ENCODE measurements at places on chromosomes 7 and 10. TPM values are rescaled to one million over a fixed set of nuclear protein-coding genes. Genes with fewer than 3 reads are reported as not detected.

DNA sequence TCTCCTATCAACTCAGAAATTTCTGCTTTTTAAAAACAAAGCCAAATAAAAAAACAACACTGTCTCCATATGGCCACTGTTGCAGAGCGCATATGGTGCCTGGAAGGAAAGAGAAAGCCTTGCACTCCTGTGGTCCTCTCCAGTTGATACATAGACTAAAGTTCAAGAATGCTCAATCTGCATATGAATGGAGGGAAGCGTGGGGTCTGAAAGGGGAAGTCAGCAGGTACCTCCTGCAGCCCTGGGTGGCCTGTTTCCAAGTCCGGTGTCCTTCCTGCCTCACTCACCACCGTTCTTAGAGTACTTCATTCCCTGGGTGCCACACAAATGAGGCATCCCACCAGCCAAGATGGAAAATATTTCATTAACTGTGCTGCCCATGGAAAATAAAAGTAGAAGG is 138.3 kb upstream of the PALS2 start:
- H3K4me3 ChIP-seq = no peak overlapping the region
- H3K4me1 ChIP-seq = no peaks in the 10 kb centered on the region
- no peak overlapping the region for H3K27ac ChIP-seq
- no peak for DNase-seq

Gene SYT15
- total RNA-seq = 45.4 TPM

Gene SUN3
- not detected for total RNA-seq

GRCh38 chr7:132745510-132745909 is 169.2 kb upstream of the PLXNA4 start:
- H3K36me3 ChIP-seq = no peaks in the 10 kb centered on the region
- no peak for DNase-seq
- no peak overlapping the region for H3K27ac ChIP-seq

Gene MCU
- total RNA-seq = 31.1 TPM

DNA sequence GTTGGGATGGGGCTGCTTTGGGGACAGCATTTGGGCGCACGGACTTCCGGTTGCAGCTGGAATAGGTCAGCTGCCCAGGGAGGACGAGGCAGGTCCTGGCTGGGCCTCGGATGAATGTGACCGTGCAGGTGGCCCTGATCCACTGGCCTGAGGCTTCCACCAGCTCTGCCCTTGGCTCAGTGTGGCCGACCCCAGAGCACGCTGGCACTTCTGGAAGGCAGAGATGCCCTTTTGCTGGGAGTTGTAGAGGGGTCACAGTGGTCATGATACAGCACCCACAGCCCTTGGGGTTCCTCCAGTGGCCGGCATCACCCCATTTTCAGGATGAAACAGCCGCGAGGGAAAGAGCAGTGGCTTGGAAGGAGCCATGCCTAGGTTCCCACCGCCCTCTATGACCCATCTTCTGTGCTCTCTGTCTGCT is 19.0 kb downstream of the ADCY1 start:
- no peak overlapping the region for H3K4me3 ChIP-seq
- no peak for DNase-seq
- H3K36me3 ChIP-seq = no peaks in the 10 kb centered on the region
- no peaks in the 10 kb centered on the region for H3K27me3 ChIP-seq
- H3K4me1 ChIP-seq = no peaks in the 10 kb centered on the region
